Vagina (tissue), 2 donors: ENCODE measurements at places on chromosomes 12 and 14.
A peak's percentile ranks its signal among the peaks of the same experiment; 100 is the strongest.

- DNase-seq: no peak
These were observed 125.8 kb downstream of the SLC38A4 start for GRCh38 chr12:46699986-46700385.

- no peak for DNase-seq
These were observed 204.2 kb upstream of the HMGA2 start for GRCh38 chr12:65620046-65620445.

GRCh38 chr14:69114763-69115162 lies 38.2 kb downstream of the DCAF5 start:
- DNase-seq: no peak

DNA sequence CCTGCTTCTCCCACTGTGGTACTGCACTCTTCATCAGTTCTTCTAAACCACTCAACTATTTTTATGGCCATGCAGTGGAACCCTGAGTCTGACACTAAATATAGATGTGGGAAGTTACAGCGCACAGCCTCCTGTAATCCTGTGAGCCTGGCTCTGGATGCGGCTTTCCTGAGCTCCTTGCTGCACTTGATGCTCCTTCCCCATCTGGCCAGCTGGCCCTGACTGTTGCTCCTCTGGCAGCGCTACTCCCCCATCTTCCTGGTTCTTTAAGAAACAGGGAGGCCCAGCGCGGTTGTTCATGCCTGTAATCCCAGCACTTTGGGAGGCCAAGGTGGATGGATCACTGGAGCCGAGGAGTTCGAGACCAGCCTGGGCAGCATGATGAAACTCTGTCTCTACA lies 24.6 kb downstream of the IQSEC3 start:
- no peak for DNase-seq

- DNase-seq: no peak
These were observed 909.6 kb downstream of the VRK1 start for GRCh38 chr14:97706819-97707218.

- no peak for DNase-seq
These were observed 14.4 kb upstream of the GPR68 start for GRCh38 chr14:91258876-91259275.

DNA sequence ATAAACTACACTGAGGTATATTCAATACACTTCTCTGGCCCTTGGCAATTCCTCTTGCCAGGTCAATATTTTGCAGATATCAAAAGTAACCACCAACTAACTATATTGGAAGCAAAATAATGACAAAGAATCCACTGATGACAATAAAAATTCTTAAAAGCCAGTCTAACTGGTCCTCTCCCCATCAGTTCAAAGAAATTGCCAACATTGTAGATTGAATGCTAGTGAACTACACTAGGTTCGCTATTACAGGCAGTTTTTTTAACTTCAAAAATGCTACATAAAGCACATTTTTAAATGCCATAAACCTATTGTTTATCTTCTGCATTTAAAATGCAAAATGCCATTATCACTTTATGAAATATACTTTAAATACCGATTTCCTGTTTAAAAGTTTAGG lies 4.0 kb downstream of the CDK17 start:
- no peak for DNase-seq

- DNase-seq: no peak
These were observed 4.3 kb downstream of the PRKAB1 start for GRCh38 chr12:119672194-119672593.

DNA sequence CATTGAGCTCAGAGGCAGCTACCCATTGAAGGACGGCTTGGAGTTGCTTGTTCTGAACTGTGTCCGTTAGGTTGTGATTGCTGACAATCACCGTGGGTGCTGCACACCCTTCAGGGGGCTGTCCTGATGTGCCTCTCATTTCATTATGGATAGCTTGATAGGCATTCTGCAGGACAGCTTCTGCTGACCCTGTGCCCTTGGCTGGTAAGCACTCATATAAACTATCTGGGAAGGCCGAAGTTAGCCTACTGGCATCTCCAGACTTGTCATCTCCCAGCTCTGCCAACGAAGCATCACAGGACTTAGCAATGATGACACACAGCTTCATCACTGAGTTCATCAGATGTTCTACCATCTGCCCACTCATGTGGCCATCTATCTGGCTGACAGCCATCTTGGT lies 22.3 kb downstream of the AKAP3 start:
- no peak for DNase-seq

- DNase-seq: no peak
These were observed 159.4 kb downstream of the SLC5A8 start for GRCh38 chr12:101050631-101051030.

DNA sequence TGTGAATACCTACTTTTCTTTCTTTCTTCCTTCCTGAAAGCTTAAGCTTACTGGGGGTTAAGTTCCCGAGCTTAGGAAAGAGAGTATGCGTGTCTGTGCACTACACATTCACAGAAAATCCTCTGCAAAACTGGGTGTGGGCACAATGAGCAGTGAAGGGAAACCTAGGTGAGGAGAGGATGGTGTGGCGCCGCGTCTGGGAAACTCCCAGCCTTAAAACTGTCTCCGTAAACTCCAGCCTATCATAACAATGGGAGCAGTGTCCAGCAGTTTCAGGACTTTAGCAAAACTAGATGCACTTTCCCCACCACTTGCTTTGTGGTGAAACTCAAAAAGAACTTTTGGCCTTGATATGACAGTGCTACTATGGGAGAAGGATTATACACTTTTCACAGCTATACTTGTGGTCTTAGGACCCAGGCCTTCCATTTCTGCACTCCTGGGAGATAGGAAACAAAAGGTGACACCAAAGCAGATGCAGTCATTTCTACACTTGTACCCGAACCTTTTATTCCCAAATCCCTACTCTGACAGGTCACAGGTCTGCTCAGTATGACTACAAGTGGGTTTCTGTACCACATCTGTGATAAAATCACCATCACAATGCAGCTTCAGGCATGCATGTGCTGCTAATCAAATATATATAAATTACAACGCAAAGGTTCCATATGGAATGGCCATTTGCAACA lies 10.4 kb downstream of the AKAP5 start:
- no peak for DNase-seq

GRCh38 chr14:56686416-56686815 lies 106.8 kb downstream of the TMEM260 start:
- no peak for DNase-seq

DNA sequence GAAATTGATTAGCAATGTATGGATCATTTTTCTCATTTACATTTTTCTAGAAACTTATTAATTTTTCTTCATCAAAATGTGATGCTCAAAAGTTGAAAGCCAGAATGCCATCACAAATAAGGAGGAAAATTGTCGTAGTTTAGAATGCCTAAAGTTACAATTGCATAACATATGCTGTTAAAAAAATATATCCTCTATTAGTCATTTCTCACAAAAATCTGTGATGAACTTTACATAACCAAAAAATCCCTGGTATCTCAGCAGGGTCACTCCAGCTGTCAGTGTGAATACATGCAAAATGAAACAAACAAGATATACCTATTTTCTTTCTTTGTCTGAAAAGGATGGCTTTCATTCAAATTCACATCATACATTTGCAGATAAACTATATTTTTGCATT lies 358.9 kb downstream of the PAWR start:
- DNase-seq: no peak

DNA sequence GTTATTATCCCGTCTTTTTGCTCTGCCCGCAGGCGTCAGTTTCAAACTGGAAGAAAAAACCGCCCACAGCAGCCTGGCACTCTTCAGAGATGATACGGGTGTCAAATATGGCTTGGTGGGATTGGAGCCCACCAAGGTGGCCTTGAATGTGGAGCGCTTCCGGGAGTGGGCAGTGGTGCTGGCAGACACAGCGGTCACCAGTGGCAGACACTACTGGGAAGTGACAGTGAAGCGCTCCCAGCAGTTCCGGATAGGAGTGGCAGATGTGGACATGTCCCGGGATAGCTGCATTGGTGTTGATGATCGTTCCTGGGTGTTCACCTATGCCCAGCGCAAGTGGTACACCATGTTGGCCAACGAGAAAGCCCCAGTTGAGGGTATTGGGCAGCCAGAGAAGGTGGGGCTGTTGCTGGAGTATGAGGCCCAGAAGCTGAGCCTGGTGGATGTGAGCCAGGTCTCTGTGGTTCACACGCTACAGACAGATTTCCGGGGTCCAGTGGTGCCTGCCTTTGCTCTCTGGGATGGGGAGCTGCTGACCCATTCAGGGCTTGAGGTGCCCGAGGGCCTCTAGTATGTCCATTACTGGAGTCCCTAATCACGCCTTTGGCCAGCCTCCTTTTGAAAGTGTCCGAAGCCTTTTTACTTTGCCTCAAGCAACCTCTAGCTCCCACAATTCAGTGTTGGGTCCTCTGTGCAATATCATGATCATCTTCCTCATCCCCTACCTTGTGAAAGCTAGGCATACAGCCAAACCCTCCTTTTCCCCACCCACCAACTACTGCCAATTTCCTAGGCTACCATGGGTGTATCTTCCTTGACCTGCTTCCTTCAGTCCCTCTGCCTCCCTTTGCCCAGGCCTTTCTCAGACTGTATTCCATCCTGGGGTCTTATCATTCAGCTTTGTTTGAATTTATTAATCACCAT lies 891 bp downstream of the SPRYD4 start:
- no peak for DNase-seq

DNA sequence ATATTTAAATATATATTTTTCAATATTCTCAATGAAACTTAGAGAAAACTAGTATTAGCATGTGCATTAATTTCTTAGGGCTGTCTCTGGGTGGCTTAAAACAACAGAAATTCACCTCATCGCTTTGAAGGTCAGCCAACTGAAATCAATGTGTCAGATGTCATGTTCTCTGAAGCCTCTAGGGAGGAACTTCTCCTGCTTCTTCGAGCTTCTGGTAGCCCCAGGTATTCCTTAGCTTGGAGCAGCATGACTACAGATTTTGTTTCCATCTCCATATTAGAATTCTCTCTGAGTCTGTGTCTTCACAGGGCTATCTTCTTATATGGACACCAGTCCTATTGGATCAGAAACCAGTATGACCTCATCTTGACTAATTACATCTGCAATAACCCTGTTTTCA lies 221.5 kb downstream of the PDZRN4 start:
- DNase-seq: no peak

GRCh38 chr14:67268426-67269150 lies 27.4 kb downstream of the PALS1 start:
- DNase-seq: no peak

DNA sequence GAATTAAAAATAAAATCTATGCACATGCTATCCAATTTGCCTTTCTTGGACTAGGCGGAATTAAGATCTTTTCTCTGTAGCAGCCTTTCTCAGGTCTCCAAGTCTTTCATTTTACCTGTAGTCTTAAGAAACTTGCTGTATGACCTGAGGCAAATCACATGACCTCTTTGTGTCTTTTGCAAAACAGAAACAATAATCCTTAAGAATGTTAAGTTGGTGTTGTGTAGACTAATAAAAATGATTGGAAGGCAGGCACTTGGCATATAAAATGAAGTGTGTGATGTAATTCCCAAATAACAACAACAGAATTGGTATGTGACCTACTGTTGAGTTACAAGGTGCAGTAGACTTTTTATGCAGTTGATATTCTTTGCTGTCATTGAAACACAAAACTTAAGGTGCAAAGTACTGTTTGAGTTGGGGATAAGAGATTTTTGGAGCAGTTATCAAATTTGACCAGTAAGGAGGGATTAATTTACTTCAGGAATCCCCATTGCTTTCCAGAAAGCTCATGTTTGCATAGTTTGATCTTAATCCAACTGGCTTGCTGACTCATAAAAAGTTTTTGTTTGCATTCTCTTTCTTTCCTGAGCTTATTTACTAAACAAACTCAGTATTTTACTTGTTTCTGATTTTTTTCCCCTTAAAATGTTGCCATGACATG lies 51.4 kb downstream of the SUSD6 start:
- no peak for DNase-seq

GRCh38 chr12:120109570-120110267 lies 6.8 kb downstream of the RAB35 start:
- DNase-seq: no peak

GRCh38 chr14:74658535-74659131 lies 46.6 kb upstream of the LTBP2 start:
- DNase-seq: no peak

DNA sequence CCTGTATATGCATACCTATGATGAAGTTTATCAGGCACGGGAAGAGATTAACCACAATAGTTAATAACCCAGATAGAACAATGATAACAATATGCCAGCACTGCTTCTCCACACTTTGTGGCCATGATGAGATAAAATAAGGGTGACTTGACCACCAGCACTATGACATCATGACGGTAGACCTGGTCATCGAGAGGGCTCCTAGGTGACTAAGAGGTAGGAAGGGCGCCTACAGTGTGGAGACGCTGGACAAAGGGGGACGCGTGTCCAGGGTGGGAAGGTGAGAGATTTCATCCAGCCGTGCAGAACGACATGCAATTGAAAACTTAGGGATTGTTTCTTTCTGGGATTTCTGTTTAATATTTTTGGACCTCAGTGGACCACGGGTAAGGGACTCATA lies 221.8 kb upstream of the RTL1 start:
- peak; percentile 20 for DNase-seq

DNA sequence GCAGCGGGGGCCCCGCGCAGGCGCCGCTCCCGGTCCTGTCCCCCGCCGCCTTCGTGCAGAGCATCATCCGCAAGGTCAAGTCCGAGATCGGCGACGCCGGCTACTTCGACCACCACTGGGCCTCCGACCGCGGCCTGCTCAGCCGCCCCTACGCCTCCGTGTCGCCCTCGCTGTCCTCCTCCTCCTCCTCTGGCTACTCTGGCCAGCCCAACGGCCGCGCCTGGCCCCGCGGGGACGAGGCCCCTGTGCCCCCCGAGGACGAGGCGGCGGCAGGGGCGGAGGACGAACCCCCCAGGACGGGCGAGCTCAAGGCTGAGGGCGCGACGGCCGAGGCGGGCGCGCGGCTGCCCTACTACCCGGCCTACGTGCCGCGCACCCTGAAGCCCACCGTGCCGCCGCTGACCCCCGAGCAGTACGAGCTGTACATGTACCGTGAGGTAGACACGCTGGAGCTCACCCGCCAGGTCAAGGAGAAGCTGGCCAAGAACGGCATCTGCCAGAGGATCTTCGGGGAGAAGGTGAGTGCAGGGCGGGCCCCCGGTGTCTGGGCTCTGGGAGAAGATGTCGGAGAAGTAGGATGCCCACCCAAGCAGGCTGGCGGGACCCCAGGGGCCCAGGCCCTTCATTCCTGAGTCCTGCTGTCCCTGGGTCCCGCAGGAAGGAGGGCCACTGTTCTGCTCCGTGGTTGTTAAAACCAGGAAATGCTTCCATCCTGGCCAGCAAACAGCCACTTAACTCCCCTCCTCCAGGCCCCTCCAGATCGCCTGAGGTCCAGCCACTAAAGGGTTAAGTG lies 48.4 kb downstream of the PHETA1 start:
- no peak for DNase-seq

DNA sequence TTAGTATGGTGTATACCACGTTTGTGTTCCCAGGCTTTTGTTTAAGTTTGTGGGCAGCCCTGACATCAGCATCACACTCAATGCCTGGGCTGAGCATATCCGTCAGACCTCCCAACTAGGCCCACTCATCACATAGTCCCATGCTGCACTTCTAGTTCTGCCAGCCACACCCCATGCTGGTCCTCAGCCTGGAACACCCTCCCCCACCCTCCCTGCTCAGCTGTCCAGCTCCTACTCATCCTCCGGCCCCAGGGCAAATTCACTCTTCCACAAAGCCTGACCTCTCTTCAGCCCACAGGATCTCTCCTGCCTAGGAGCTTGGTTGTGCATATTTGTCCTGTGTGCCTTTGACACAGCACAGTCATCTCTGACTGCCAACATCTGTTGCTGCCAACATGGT lies 3.9 kb upstream of the ENDOU start:
- no peak for DNase-seq
